Stimulated activated CD4-positive, alpha-beta T cell treated with anti-CD3 and anti-CD28 coated beads, Interleukin-15, amount 100 ng/mL, for 1 hour (primary cell): ENCODE measurements at places on chromosomes 5 and 9.

GRCh38 chr9:15374825-15375224, 47.9 kb upstream of the SNAPC3 start:
- DNase-seq = no peak

GRCh38 chr5:125338440-125339174, 592.2 kb upstream of the ZNF608 start:
- no peak for DNase-seq

DNA sequence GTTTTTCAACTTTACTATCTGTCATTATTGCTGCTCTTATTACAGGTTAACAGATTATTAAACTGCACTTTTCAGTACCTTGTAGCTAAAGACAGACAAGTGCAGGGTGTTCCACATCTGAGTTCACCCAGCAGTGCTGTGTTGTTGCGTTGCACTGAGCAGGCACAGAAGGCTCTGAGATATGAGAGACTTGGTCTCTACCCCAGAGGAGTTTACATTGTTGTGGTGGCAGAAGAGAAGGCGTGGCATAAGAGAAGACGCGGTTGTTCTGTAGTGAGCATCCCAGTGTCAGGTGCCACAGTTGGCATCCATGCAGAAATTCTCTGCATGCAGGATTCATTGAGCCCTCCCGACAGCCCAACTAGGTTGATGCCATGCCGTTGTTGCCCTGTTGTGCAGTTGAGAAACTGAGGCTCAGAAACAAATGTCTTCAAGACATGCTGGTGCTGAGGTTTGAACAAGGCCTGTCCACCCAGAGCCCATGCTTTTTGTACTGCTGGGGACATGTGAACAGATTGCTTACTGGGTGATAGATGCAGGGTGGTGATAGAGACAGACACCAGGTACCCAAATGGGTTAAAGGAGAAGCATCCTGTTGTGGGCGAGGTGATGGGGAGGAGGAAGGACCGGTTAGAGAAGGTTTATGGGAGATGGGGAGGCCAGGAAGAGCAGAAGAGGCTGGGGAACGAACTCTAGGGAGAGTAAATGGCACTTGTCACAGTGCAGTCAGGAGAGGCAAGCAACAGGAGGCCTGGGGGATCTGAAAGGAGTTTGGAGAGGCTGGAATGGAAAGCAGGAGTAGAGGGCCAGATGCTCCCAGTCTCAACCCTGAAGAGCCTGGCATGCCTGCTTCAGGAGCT, 8.2 kb downstream of the ABL1 start:
- DNase-seq = no peak

- DNase-seq = no peak
Measured at GRCh38 chr5:76561959-76562358, 61.2 kb downstream of the F2RL2 start.

DNA sequence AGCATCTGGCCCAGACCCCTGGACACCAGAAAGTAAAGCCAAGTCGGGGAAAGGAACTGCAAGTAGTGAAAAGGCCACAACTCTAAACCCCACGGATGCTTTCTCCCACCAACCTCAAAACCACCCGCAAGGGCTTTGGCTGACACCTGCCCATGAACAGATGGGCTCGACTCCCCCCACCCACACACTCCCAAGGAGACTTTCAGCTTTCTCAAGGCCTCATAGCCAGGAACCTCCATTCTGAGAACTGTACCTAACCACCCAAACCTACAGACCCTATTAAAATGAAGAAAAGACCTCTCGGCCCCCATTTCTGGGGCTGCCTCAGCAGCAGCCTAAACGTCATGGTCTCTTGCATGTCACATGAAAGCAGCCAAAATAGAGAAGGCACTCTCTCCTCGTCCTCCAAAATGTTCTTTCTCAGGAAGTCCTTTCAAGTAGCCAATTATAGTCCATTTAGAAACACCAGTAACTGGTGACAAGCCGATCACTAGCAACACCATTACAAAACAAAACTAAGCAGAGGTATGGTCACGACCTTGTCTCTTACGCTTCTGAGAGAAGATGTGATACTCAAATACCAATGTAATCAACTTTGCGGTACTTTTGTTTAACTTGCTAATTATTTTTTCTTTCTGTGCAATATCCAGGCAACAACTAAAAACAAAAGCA, 2.9 kb downstream of the B4GALT1 start:
- DNase-seq = no peak

DNA sequence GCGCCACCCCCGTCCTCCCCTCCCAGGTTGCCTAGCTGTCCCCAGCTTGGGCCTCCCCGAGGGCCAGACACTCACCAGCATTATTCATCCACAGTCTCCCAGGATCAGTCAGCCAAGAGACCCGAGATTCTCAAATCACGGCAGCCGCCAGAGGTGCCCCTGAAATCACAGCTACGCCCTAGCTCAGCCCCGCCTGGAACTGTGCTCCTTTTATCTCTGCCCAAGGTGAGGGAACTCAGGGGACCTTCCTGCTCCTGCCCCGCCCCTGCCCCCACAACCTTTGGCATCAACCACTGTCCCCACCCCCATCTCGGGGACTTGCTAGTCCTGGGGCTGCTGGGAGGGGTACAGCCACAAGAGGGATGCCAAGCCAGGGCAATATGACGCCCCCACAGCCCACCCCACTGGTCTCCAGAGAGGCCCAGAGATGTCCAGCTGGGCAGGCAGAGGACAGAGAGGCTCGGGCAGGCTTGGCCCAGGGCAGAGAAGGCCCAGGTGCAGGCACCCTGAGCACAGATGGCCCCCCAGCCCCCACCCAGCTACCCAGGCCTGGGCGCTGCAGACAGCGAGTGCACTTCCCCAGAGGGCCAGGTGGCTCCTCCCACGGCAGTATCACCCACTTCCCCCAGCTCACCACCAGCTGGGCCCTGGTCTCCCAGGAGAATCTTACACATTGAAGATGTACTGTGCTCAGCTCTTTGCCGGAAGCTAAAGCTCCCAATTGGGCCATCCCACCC, at the start of gene FUT7:
TSS of gene FUT7 (minus strand) at position 185 of the 737 bp plus-strand sequence. CDS start at position 88, 97 bp downstream.
- no peak for DNase-seq

GRCh38 chr5:119614838-119615237, 14.5 kb upstream of the FAM170A start:
- no peak for DNase-seq

GRCh38 chr5:73298251-73298771, 125.3 kb downstream of the TMEM174 start:
- no peak for DNase-seq
